Fibroblast of mammary gland (primary cell): ENCODE measurements at places on chromosomes 4 and X.

- DNase-seq = no peak
These were observed 28.3 kb downstream of the ZFYVE28 start for GRCh38 chr4:2390146-2390545.

- no peak for DNase-seq
These were observed 216.8 kb downstream of the AFAP1 start for GRCh38 chr4:7722766-7723387.

DNA sequence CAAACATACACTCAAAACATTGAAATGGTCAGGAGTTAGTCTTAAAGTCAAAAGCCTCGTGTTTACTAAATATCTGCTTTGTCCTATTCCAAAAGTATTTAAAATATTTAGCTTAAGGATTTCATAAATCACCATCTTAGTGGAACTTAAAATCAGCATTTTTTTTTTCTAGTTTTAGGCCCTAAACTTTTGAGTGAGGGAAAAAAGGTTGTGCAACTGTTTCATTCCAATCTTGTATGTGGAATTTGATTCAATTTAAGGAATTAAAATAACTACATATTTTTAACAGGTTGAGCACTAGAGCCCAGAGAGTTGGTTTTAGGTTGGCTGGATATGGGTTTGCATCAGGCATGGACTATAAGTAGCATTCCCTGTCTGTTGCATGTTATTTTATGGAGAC is 35.7 kb upstream of the ANK2 start:
- DNase-seq = no peak

- no peak for DNase-seq
These were observed 58.3 kb upstream of the RAP1GDS1 start for GRCh38 chr4:98202907-98203306.

DNA sequence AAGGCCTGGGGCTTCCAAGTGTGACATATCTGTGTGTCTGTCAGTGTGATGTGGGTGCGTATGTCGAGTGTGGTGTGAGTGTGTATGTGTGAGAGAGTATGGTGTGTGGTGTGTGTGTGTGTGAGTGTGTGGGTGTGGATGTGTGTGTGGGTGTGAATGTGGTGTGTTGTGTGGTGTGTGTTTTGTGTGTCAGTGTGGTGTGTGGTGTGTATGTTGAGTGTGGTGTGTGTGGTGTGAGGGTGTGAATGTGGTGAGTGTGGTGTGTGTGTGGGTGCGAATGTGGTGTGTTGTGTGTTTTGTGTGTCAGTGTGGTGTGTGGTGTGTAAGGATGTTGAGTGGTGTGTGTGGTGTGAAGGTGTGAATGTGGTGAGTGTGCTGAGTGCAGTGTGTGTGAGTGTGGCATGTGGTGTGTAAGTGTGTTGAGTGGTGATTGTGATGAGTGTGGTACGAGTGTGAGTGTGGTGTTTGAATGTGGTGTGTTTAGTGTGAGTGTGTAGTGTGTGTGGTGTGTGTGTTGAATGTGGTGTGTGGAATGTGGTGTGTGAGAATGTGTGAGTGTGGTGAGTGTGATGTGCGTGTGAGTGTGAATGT is 61.6 kb upstream of the SORCS2 start:
- DNase-seq = no peak

GRCh38 chrX:24732766-24733500 is 39.2 kb downstream of the POLA1 start:
- DNase-seq = no peak

DNA sequence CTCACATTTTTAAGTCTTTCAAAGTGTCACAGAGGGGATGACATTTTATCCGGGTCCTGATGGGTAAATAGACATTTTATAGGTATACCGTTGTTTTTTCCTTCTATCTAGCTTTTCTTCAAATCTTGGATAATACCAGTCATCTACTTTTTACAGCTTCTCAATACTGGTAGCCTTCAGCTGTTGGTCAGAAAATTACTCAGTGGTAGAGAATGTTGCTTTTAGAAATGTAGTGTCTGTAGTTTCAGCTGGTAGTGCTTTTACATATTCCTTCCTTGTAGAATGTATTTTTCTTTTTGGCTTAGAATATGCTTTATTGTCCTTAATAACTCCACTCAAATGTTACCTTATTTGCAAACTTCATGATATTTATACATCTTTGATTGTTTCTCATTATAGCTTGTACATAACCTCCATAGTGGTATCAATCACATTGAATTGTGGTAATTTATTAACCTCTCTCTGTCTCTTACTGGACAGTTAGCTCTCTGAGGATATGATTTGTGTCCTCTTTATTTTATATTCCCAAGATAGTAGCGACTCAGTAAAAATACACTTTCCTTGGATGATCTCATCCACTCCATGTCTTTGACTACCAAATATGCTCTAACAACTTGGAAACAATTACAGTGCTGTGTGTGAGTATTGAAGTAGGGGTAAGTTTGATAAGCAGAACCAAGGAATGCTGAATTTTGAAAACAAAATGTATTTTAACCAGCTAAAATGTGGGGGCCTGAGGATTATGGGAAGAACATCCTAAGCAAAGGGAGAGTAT is 53.8 kb downstream of the RAP1GDS1 start:
- DNase-seq = peak; percentile 25

DNA sequence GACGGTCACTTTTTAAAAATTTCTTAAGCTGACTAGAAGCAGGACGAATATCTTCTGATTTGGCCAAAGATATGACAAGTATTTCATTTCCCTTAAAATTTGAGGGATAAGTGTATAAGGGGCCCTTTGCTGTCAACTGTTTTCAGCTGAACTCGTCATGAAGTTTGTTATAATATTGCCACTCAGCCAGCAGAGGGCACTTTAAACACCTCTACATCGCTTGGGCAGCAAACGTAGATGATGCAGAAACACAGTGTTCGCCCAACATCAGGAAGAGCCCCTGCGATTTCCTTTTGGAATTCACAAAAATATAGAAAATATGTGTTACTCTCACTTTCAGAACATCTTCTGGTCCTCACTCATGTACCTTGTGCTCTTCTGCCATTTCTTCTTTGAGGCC is 435.7 kb upstream of the FMR1 start:
- peak; percentile 1 for DNase-seq

GRCh38 chrX:119481323-119481801 is 13.1 kb downstream of the SLC25A5 start:
- DNase-seq = no peak

GRCh38 chr4:88054229-88054628 is 46.8 kb downstream of the PKD2 start:
- peak; percentile 74 for DNase-seq

- DNase-seq = no peak
These were observed 215.5 kb downstream of the SPATA18 start for GRCh38 chr4:52266537-52267137.

DNA sequence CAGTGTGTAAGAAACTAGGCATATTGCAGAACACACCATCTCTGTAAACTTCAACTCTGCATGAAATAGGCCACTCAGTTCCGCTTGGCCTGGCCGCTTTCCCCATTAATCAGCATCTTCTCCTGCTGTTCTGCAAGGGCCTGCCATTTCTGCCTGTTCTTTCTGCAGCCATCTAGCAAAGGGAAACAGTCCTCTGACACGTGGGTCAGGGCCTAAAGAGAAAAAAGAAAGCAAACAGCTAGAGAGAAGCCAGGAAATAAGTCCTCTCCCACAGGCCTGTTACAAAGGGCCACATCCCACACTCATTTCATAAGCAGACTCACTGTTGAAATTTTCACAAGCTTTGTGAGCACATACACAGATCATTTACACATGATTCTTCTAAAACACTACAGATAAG is 130.1 kb downstream of the PDE5A start:
- peak; percentile 17 for DNase-seq

GRCh38 chrX:69083361-69083760 is 81.9 kb downstream of the PJA1 start:
- DNase-seq = no peak
